ENCODE measurements at places on chromosomes 1 and 21.

- no peak for DNase-seq
These were observed 182.3 kb downstream of the CAMTA1 start for GRCh38 chr1:6967431-6968111.

GRCh38 chr1:34982820-34983376, 2.2 kb downstream of the TMEM35B start:
- DNase-seq: no peak

DNA sequence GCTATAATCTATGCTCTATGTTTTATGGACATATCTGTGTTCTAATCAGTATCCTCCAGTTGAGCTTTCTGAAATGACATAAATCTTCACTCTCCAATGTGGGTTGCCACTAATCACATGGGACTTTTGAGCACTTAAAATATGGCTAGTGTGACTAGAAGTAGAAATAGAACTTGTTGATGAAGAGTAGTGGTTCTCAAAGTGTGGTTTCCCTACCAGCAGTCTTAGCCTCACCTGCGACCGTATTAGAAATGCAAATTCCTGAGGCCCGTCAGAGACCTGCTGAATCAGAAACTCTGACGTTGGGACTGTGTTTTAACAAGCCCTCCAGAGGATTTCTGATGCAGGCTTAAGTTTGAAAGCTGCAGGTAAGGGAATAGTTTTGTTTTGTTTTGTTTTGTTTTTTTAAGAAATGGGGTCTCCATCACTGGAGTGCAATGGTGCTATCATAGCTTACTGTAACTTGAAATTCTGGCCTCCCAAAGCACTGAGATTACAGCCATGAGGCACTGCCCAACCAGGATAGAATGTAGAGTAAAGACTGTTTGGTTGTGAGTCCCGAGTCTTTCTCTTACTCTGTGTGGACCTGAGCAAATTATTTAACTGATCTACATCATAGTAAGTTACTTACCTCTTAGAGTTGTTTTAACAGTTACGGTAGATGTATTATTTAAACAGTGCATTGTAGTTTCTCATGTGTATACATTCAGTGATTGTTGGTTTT, 21.7 kb downstream of the GLRX2 start:
- no peak for DNase-seq

DNA sequence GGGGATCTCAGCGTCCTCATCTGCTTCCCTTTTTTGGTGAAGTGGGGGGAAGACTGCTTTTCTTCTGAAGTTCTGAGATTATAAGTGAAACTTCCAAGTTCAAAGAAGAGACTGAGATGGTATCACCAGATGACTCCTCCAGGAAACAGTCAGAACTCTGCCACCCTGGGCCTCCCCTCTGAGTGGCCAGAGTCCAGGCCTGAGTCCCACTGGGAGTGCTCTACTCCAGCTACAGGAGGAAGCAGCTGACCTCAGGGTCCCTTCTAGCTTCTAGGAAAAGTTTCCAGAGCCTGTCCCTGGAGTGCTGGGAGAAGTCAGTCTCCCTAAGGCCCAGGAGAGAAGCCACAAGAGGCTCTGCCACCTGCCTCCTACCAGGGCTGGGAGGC, 104.7 kb downstream of the CASZ1 start:
- no peak for DNase-seq

DNA sequence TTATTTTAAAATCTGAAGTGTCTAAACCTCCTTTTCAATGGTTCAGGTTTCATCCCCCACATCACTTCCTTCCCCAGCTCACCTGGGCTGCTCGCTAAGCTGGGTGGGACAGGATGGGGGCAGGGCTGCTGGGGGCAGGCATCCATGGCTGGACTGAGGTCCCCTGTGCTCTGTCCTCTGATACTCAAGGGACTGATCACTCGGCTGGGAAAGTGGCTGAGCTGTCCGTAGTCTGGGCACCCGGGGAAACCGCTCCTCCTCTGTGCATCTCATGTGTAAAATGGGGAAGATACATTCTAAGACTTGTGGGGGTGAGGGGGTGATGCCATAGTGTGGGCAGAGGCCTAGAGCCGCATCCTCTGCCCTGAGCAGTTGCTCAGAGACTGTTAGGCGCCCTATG, 411.2 kb downstream of the MATN1 start:
- DNase-seq: no peak

DNA sequence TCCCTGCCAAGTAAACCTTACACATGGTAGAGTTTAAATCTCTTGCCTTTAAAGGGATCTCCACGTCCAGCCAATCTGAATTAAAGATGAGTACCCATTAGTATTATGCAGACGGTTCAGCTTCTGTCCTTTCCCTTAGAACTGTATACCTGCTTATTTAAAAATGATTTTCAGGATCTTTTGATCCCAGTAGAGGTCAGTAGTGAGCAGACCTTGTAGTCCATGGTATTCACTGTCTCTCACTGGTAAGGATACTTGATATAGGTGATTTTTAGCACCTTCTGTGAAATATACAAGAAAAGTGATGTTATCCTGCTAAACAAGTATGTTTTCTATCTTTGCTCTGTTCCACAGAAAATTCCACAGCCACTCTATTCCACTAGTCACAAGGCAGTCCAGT, 1211.6 kb upstream of the ADGRL4 start:
- no peak for DNase-seq

DNA sequence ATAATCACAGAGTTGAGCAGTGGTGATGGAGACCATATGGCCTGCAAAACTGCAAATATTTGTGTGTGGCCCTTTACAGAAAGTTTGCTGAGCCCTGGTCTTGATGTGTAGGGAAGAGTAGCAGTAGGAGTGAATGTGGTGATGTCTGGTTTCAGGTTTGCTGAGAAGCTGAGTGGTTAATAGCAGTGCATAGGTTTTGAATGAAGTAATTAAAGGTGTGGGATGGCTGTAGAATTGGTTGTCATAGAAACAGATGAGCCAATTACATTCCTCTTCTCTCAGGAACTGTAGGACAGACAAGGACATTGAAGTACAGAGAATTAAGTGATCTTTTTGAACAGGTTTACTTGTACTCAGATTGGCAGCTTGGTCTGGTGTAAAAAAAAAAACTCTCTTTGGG, 37.4 kb downstream of the PRDM2 start:
- DNase-seq: peak; percentile 24

GRCh38 chr1:216822480-216822879, 99.3 kb upstream of the ESRRG start:
- no peak for DNase-seq

DNA sequence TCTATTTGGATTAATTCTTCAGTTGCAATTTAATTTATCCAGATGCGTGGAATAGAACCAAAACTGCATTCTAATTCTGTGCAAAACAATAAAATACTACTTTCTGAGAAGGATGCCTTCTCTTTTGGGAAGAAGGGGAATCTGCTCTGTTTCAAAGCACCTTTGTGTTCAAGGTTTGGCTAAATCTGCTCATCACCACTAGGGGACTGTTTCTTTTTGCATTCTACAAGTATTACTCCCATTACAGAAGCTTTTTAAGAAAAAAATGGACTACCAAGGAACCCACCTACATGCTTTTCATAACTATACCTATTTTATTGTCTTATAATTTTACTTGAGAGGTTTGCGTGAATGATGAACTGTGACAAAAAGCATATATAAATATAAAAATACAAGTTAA, 18.2 kb downstream of the MRPS6 start:
- DNase-seq: no peak

GRCh38 chr1:222010306-222010705, 268.4 kb upstream of the DUSP10 start:
- DNase-seq: peak; percentile 10

GRCh38 chr1:175911138-175911537, 167.7 kb upstream of the TNR start:
- DNase-seq: no peak

DNA sequence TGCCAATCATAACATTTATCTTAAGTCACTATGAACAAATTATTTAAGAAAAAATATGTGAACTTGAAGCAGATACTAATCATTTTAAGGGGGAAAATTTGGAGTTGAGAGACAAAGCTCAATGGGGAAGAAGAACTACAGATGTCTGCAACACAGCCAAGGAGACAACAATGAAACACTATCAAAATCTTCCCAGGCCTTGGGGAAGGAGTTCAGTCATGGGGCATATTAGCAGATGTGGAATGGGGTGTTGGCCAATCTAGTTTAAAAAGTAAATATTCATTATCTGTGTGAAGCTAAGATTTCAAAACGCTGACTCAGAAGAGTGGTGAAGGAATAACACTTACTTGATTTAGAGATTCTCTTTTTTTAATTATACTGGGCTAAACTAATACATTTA, 671.6 kb upstream of the ZP4 start:
- DNase-seq: no peak

DNA sequence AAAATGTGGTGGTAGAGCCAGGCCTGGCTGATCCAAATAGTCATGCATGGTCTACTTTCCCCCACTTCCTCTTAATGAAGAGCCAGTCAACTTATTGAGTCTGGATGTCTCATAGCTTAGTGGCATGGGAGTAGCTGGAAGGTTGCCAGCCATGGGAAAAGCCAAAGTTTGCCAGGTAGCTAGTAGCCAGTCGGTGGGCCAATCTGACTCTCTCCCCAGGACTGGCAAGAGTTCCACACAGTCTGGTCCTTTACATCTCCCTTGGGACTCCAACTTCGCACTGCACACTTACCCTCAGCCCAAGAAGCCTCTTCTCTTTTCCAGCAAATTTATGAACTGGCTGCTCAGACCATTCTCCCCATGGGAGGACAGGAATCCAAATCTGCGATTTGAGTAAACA, 8.3 kb downstream of the WARS2 start:
- no peak for DNase-seq

DNA sequence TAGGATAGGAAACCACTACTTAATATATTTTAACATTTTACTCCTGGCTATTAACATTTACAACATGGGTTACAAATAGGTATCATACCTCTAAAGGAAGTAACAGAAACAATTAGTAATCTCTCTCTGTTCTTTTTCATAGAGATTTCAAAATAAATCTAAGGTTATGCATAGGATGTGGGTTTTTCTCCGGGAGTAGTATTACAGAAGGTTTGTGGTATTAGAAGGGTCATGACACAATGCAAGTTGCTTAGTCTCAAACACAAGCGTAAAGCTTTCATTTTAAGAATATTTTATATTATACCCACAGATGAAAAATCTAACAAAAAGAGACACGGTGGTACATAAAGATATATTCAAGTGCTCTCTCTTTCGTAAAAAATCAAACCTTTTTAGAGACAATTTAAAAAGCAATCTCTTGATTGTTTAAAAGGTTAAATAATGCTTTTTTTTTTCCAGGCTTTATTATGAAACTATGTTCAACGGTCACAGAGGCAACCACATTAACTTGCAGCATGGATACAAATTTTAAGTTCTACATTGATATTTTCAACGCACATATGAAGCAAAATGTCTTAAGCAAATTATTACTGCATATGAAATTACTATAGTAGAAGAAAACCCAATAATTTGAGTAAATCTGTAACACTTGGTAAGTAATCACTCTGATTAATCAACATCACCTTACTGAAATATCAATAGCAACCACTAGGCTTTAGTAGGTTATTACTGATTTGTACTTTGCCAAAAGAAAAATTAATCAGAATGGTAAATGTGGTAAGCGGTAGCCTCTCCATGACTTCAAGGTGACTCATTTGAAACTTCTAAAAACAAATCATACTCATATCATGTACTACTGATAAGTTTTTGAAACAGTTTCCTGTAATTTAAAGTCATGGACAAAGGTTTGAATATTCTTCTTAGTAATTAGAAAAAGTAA, 97.4 kb upstream of the GFI1 start:
- no peak for DNase-seq

GRCh38 chr1:218328769-218329168, 16.4 kb upstream of the TGFB2 start:
- no peak for DNase-seq

DNA sequence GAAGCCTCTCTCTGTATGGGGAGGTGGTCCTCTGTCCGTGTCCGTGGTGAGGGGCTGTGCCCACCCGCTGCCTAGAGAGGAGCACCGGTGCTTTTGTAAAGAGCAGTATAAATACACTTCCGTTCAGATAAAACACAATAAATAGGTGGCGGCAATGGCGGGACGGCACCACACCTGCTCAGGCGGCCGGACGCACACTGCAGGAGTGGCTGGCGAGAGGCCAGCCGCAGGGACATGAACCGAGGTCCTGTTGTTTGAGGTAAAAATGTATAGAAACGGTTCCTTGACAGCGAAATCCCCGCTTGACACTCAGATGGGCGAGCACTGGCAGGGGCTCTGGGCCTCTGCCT, 40.8 kb downstream of the KRTAP10-1 start:
- DNase-seq: no peak

DNA sequence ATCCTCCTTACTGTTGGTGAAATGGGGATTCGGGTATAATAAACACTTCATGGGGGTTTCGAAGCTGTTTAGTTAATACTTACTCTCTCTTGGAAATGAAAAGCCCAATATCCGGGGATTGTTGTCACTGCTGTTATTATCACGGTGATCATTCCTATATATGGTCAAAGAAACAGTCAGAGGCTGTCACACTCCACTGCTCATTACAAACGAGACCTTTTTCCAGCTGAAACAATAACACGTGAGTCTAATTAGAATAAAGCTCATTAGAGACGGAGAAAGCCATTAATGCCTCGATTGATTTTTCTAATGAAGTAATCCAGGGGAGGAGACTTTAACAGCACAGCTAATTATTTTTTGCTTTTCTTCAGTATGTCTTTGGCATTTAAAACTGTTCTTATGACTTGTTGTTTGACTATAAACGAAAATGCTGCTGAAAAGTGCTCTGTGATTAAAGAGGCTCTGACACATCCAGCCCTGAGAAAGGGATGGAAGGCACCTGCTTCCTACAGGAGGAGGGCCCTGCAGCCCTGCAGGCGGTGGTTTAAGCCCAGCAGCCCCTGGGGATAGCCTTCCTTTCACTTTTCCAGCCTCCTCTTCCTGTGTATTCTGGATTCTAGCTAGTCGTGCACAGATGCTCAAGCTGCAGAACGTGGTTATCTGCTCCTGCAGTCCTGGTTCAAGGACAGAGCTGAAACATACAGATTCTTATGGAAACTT, 143.6 kb downstream of the EDEM3 start:
- DNase-seq: peak; percentile 33

GRCh38 chr1:184686540-184686939, 68.1 kb downstream of the EDEM3 start:
- no peak for DNase-seq

- DNase-seq: no peak
These were observed 18.4 kb downstream of the ZBTB17 start for GRCh38 chr1:15957221-15958095.

GRCh38 chr1:76140227-76140626, 65.7 kb downstream of the ST6GALNAC3 start:
- no peak for DNase-seq

DNA sequence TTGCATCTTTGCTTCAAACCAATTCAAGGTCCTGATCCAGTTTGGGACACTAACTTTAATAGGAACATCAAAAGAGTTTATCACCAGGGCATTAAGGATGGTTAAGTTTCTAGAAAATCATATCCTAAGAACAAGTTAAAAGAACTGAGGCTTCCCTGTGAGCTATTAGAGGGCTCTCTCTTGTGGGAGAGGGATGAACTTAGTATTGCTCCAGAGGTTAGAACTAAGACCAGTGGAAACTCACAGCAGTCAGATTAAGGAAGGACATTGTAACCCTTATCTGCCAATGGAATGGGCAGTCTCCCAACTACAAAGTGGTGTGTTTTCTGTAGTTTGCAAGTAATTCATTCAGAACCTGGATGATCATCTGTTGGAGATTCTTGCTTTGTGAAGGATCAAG, 36.8 kb downstream of the UBE2U start:
- DNase-seq: no peak

GRCh38 chr1:114558544-114558943, 22.9 kb downstream of the BCAS2 start:
- DNase-seq: peak; percentile 14

- DNase-seq: no peak
These were observed 143.9 kb upstream of the HMGB4 start for GRCh38 chr1:33719771-33720670.

- DNase-seq: no peak
These were observed 14.9 kb downstream of the TBX19 start for GRCh38 chr1:168295411-168296114.

Data from NCI-H1417 treated with DMSO at 0.1 percent for 48 hours (cell line).